ENCODE measurements at places on chromosomes 4 and X. TPM values are rescaled to one million over a fixed set of nuclear protein-coding genes. Genes with fewer than 3 reads are reported as not detected.
A peak's percentile ranks its signal among the peaks of the same experiment; 100 is the strongest.

SSX2 gene
- not detected for polyA plus RNA-seq

DNA sequence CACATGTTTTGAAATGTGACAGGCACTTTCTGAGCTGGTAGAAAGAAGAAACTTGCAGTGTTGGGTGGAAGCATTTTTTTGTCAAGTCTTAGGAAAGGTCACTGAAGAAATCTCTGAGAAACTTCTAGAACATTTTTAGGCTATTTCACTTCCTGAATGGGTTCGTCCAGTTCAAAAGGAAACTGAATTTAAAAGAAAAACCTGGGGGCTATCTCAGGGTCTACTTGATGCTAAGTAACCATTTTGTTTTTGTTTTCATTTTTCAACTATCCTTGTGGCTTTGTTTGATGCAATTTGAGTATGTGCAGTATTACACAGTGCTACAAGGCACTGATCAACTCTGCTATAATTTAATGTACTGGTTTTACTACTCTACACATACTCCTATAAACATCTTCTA is 34.0 kb upstream of the AMOT start:
- no peak overlapping the region for H3K4me3 ChIP-seq
- no peaks in the 10 kb centered on the region for H3K36me3 ChIP-seq
- no peaks in the 10 kb centered on the region for H3K4me1 ChIP-seq
- no peaks in the 10 kb centered on the region for H3K27me3 ChIP-seq
- H3K27ac ChIP-seq = no peak overlapping the region
- no peak for DNase-seq

GRCh38 chr4:153832720-153833287 is 43.9 kb upstream of the SFRP2 start:
- no peak overlapping the region for H3K27ac ChIP-seq
- no peaks in the 10 kb centered on the region for H3K4me1 ChIP-seq
- H3K27me3 ChIP-seq = no peaks in the 10 kb centered on the region
- DNase-seq = no peak
- no peak overlapping the region for H3K4me3 ChIP-seq
- H3K36me3 ChIP-seq = no peaks in the 10 kb centered on the region

- H3K27me3 ChIP-seq = no peaks in the 10 kb centered on the region
- H3K36me3 ChIP-seq = no peaks in the 10 kb centered on the region
- H3K27ac ChIP-seq = no peak overlapping the region
- H3K4me1 ChIP-seq = peaks cover 12% of the 10 kb centered on the region
- no peak for DNase-seq
Observed at GRCh38 chr4:128653527-128654444, 155.7 kb upstream of the JADE1 start.

CAPN6 gene
- polyA plus RNA-seq = 2.0 TPM

DNA sequence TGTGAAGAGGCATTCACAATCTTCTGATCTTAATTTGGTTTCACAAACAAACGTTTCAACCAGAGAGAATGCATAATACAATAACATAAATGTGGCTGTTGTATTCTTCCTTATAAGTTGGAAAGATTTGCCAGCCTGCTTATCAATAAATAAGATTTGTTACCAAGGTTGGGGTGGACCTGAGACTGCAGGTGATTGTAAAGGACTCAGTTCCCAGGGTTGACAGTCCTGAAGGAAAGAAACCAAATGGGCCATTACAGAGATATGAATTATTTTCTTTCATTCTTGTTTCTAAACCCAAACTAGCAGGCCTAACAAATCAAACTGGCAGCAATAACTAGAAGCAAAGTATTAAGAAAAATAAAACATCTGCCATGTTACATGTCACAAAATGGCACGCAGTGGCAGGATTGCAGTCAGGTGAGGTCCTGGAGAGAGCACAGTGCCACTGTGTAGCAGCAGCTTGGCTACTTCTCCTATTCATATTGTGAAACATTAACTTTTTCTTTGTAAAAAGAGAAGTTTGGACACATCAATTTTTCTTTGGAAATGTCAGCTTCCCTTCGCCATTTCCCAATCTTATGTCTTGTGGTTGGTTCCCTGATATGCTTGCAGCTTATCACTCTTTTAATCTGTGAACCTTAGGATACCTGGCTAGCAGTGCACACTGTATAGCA is 133.8 kb upstream of the EMCN start:
- H3K4me3 ChIP-seq = no peak overlapping the region
- H3K27ac ChIP-seq = no peak overlapping the region
- H3K27me3 ChIP-seq = no peaks in the 10 kb centered on the region

DNA sequence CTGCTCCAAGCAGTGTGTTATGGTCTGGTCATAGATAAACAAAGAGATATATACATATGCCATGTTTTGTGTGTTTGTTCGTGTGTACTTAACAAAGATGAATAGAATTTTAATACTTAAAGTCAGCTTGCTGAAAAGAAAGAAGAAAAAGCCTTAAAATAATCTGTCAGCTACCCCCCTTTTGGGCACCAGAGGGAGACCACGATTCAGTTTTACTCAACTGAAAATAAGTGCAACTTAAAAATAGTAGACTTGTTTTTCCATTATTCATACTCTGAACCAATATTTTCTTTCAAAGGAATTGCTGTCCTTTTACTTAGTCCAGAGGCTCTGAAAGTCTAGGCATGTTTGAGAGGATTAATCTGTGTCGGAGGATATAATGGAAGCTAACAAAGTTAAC is 181.7 kb upstream of the AGTR2 start:
- no peak overlapping the region for H3K27ac ChIP-seq
- H3K4me1 ChIP-seq = no peaks in the 10 kb centered on the region
- H3K27me3 ChIP-seq = no peaks in the 10 kb centered on the region
- H3K4me3 ChIP-seq = no peak overlapping the region

- no peak overlapping the region for H3K4me3 ChIP-seq
- peaks cover 31% of the 10 kb centered on the region for H3K36me3 ChIP-seq
Observed at GRCh38 chr4:67542076-67542475, 3.2 kb downstream of the CENPC start.

PRSS12 gene
- 5.9 TPM for polyA plus RNA-seq

DNA sequence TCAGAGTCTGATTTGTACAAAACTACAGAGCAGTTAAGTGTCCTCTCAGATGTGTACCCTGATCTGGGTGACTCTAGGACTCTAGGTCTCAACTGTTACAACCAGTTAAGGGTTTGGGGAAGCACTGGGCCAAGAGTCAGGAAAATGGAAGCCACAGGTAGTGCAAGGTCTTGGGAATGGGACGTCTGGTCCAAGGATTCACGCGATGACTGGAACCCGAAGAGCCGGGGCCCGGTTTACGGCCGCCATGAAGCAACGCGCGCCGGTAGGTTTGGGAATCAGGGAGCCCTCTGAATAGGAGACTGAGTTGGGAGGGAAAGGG is 321 bp upstream of the HPRT1 start:
- no peaks in the 10 kb centered on the region for H3K36me3 ChIP-seq
- no peaks in the 10 kb centered on the region for H3K27me3 ChIP-seq
- no peak overlapping the region for H3K27ac ChIP-seq
- no peak for DNase-seq
- H3K4me3 ChIP-seq = peak overlapping the region; percentile 40

PCDH18 gene
- polyA plus RNA-seq = 0.99 TPM

- DNase-seq = no peak
- H3K4me3 ChIP-seq = no peak overlapping the region
Observed at GRCh38 chr4:175308236-175308635, 390.1 kb downstream of the ADAM29 start.

DNA sequence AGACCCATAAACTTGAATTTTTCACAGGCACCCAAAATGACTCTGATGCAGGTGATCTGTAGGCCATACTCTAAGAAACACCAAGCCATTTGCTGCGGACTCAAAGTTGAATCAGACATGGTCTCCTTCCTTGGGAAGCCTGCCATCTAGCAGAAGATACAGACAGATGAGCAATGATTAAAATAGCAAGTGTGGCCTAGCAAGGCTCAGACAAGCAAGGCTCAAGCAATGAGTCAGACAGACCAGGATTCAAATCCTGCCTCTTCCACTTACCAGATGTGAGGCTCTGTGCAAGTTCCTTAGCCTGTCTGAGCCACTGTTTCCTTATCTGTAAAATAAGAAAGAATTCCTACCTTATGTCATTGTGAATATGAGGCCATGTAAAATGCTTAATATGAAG is 2.3 kb downstream of the CCDC149 start:
- H3K4me3 ChIP-seq = no peak overlapping the region
- DNase-seq = no peak
- no peaks in the 10 kb centered on the region for H3K27me3 ChIP-seq
- H3K27ac ChIP-seq = no peak overlapping the region

GRCh38 chr4:142406917-142407501 is 439.1 kb downstream of the INPP4B start:
- H3K27ac ChIP-seq = no peak overlapping the region
- DNase-seq = no peak
- H3K36me3 ChIP-seq = no peaks in the 10 kb centered on the region
- no peak overlapping the region for H3K4me3 ChIP-seq

TRPC5OS gene
- polyA plus RNA-seq = 0.05 TPM

- no peak overlapping the region for H3K27ac ChIP-seq
- no peaks in the 10 kb centered on the region for H3K36me3 ChIP-seq
- no peaks in the 10 kb centered on the region for H3K4me1 ChIP-seq
- DNase-seq = no peak
- H3K4me3 ChIP-seq = no peak overlapping the region
Observed at GRCh38 chr4:111930659-111931058, 214.6 kb upstream of the FAM241A start.

ZNF732 gene
- 0.08 TPM for polyA plus RNA-seq

DNA sequence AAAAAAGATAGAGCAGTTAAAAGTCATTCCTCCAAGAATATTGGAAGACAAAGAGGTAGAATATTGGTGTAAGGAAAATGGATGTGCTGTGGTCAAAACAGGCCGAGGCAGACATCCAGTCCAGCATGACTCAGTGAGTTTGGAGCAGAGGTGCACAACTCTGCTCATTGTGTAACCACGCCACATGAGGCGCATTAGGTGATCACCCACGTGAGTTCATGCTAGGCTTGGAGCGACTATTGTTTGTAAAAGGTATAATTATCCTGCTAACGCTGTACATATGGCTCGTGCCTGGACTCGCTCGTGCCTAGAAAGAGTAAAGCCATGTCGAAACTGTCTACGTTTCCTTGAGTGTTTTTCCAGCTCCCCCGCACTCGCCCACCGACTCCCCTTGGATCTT is 23.9 kb downstream of the C4orf54 start:
- no peaks in the 10 kb centered on the region for H3K36me3 ChIP-seq
- peaks cover 10% of the 10 kb centered on the region for H3K4me1 ChIP-seq
- no peak for DNase-seq
- no peak overlapping the region for H3K4me3 ChIP-seq
- no peak overlapping the region for H3K27ac ChIP-seq

BBS12 gene
- polyA plus RNA-seq = 0.68 TPM

- H3K27me3 ChIP-seq = no peaks in the 10 kb centered on the region
- DNase-seq = no peak
- no peak overlapping the region for H3K27ac ChIP-seq
- no peaks in the 10 kb centered on the region for H3K4me1 ChIP-seq
Observed at GRCh38 chrX:124986284-124986683, 333.4 kb upstream of the TEX13C start.

DNA sequence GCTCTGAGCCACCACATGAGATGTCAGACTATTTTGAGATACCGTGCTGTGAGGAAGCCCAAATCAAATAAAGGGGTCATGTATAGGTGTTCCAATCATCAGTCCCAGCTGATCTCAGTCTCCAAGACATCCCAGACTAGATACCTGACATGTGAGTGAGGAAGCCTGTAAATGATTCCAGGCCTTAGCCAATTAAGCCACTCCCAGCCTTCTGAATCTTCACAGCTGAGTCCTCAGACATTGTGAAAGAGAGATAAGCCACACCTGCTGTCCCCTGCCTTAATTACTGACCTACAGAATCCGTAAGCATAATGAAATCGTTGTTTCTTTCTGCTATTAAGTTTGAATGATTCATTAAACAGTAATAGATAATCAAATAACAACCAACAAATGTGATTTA is 671.4 kb downstream of the ZNF674 start:
- no peak overlapping the region for H3K27ac ChIP-seq
- H3K4me3 ChIP-seq = no peak overlapping the region
- no peaks in the 10 kb centered on the region for H3K36me3 ChIP-seq
- H3K27me3 ChIP-seq = no peaks in the 10 kb centered on the region

MAGEE2 gene
- 0.14 TPM for polyA plus RNA-seq

- DNase-seq = no peak
- peaks cover 7% of the 10 kb centered on the region for H3K4me1 ChIP-seq
- no peak overlapping the region for H3K27ac ChIP-seq
- H3K27me3 ChIP-seq = no peaks in the 10 kb centered on the region
- H3K36me3 ChIP-seq = no peaks in the 10 kb centered on the region
Observed at GRCh38 chr4:14726877-14727361, 275.4 kb upstream of the CPEB2 start.

NOA1 gene
- polyA plus RNA-seq = 5.2 TPM

RTL9 gene
- polyA plus RNA-seq = 0.05 TPM

DNA sequence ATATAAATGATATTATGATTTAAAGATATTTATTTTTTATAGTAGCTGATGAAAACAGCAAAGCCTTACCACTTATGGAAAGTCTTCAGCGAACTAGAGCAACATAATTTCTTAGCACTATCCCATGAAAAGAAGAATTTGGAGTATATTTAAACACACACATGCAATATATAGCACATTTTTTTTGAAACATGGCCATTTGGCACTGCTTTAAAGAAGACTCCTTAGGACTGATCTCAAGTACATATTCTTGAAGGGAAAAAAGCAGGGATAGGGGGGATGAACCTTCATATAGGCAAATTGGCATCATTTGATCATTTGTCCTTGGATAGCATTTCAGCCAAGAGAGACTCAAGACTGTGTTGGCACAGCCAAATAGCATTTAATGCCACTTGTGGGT is 193.3 kb downstream of the ANKRD50 start:
- no peak overlapping the region for H3K27ac ChIP-seq
- H3K4me1 ChIP-seq = no peaks in the 10 kb centered on the region
- no peaks in the 10 kb centered on the region for H3K36me3 ChIP-seq
- no peaks in the 10 kb centered on the region for H3K27me3 ChIP-seq
- no peak overlapping the region for H3K4me3 ChIP-seq

- H3K27ac ChIP-seq = no peak overlapping the region
- H3K36me3 ChIP-seq = no peaks in the 10 kb centered on the region
- no peaks in the 10 kb centered on the region for H3K27me3 ChIP-seq
- H3K4me1 ChIP-seq = no peaks in the 10 kb centered on the region
Observed at GRCh38 chrX:118143578-118143977, 27.0 kb upstream of the KLHL13 start.

DNA sequence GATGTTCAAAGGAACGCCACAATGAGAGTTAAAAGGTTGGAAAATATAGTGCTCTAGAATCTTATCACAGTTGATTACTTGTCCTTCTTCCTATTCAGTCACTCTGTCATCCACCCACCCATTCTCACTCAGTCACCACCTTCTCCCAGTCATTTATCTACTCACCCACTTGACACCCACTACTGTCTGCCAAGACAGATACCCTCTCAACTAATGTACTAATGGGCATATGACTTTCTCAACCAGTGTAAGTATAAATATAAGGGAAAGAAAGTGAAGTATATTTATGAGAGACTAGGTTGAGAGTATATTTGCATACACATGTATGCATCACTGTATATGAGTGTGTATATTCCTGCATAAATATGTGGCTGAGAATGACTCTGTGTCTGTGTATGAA is 20.0 kb downstream of the MID2 start:
- H3K36me3 ChIP-seq = no peaks in the 10 kb centered on the region
- no peak for DNase-seq
- no peak overlapping the region for H3K4me3 ChIP-seq
- no peaks in the 10 kb centered on the region for H3K27me3 ChIP-seq
- H3K27ac ChIP-seq = no peak overlapping the region
- H3K4me1 ChIP-seq = peaks cover 5% of the 10 kb centered on the region

SCOC gene
- 28.4 TPM for polyA plus RNA-seq

All from pancreas (tissue), 10 donors.